Activated CD4-positive, CD25-positive, alpha-beta regulatory T cell treated with anti-CD3 and anti-CD28 coated beads, Interleukin-2, amount 50 U/mL, for 24 hours (primary cell): ENCODE measurements at places on chromosomes 7 and 10.
A peak's percentile ranks its signal among the peaks of the same experiment; 100 is the strongest.

DNA sequence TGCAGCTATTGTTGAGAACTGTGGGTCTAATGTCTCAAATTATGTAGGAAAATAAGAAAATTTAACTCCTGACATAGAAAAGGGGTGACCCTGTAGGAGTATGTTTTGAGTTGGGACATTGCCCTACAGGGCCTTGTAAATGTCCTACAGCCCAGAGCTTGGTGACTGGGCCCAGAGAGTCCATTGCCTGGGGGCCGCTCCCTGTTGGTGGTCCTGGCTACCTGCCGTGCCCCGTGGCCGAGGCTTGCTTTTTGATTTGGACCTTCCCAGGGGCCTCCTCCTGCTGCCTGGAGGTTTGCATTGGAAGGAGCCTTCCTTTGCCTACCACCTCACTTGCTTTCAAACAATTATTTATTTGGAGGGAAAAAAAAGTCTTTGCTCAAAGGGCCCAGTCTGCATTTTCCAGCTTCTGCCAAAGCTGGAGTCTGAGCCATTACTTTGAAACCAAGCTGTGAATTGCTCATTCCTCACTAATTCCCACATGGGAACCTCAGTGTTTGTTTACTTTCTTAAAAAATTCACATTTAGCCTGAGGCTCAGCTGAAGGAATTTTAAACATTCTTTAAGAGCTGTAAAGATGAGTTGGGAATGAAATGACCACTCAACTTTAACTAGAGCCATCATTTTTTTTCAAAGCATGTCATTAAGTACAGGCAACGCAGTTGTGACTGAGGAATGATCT lies 355.0 kb downstream of the GLRX3 start:
- ATAC-seq, result no peak

DNA sequence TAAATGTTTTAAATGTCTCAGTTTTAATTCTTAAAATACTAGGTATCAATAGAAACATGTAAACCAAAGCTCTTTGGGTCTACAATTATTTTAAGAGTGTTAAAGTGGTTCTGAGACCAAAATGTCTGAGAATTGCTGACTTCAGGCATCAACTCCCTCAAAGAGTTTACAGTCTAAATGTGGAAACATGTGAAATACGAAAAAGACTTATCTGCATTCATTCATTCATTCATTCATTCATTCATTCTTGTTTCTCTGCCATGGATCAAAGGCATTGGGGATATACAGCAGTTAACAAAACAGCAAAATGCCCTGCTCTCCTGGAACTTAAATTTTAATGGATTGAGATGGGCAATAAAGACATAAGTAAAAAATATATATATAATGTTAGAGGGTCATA lies 69.8 kb downstream of the BLNK start:
- no peak for ATAC-seq

GRCh38 chr7:95229301-95229700 lies 95.0 kb downstream of the PON1 start:
- ATAC-seq, result no peak

- ATAC-seq, result no peak
Observed at GRCh38 chr10:130339911-130340310, 203.7 kb downstream of the GLRX3 start.

- ATAC-seq, result no peak
Observed at GRCh38 chr10:95697429-95697828, 3.7 kb upstream of the TCTN3 start.

- ATAC-seq, result no peak
Observed at GRCh38 chr7:106613848-106614560, 47.0 kb downstream of the CCDC71L start.

- ATAC-seq, result no peak
Observed at GRCh38 chr7:7212612-7213011, 30.3 kb downstream of the C1GALT1 start.

GRCh38 chr10:15158972-15159371 lies 9.5 kb downstream of the NMT2 start:
- no peak for ATAC-seq

DNA sequence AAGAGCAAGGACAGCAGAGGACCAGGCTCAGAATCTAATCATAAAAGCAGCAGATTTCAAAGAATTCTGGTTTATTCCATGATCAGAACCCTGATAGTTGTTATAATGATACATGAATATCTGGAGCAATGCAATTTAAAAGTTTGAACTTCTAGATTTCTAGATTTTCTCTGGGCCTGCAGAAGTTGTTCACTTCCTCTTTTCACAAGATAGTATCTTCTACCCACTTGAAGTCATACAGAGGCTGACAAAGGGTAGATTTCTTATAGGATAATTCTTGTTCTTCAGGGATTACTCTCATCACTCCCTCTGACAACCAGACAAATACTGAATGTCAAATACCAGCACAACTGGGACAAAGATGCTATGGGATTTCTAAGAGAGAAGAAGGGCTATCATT lies 320.0 kb upstream of the ETV1 start:
- no peak for ATAC-seq

- no peak for ATAC-seq
Observed at GRCh38 chr10:114560144-114560543, 97.9 kb downstream of the ABLIM1 start.

- ATAC-seq, result no peak
Observed at GRCh38 chr10:66836057-66836456, 89.8 kb upstream of the LRRTM3 start.

GRCh38 chr7:111677848-111678247 lies 115.6 kb upstream of the IMMP2L start:
- ATAC-seq, result no peak

DNA sequence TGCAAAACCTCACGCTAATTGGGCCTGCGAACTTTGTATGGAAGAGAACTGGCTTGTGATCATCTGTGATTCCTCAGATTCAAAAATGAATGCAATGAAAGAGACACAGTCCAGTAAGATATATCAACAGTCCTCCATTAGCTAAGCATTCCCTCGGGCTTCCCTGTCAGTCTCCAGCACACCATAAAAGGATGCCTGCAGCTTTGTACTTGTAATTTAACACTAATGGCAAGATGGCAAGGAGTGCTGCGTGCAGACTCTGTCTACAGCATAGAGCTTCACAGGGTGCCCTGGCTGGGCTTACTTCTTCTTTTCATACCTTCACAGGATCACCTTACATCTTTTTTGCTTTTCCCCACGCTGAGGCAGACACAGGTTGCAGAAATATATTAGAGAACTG lies 200.0 kb downstream of the GFRA1 start:
- no peak for ATAC-seq

GRCh38 chr10:100184840-100185239 lies 989 bp downstream of the ERLIN1 start:
- ATAC-seq, result no peak

GRCh38 chr10:80739963-80740715 lies 202.4 kb downstream of the SH2D4B start:
- ATAC-seq, result no peak

- ATAC-seq, result no peak
Observed at GRCh38 chr10:50501924-50502452, 121.8 kb downstream of the SGMS1 start.

DNA sequence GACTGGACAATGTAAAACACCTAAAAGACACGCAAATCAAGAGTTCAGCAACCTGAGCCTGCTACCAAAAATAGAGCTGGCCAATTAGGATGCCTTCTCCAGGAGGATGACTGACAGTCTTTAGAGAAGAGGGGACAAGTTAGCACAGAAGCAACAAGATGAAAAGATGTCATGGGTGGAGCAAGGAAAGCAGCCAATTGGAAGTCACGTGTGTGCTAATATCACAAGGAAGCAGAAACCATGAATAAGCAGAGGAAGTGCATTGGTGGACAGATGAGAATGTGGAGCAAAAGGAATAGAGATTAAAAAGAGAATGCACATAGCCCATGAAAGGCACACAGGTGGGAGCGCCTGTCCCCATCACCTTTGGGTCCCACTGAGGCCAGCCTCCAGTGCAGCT lies 148.1 kb downstream of the SLC25A13 start:
- ATAC-seq, result no peak

GRCh38 chr10:122494833-122495232 lies 33.5 kb downstream of the HTRA1 start:
- ATAC-seq, result no peak

DNA sequence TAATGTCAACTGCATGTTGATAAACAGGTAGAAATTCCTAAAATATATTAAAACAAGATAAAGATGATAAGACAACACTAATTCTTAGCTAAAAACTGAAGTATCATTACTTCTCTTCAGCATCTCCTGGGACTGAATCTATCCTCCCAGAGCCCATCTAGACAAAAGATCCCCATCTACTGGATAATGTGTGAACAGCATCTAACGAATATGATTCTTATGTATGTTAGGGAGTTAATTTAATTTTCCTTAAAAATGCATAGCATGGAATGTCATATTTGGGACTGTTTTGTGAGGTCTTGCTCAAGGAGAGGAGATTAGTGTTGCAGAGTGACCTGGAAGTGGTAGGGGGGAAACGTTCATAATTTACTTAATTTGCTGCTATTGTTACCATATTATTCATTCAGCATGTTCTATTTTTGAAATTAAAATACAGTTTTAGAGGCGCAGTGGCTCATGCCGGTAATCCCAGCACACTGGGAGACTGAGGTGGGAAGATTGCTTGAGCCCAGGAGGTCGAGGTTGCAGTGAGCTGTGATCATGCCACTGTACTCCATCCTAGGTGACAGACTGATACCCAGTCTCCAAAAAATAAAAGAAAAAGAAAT lies 305.1 kb upstream of the CSTF2T start:
- no peak for ATAC-seq

DNA sequence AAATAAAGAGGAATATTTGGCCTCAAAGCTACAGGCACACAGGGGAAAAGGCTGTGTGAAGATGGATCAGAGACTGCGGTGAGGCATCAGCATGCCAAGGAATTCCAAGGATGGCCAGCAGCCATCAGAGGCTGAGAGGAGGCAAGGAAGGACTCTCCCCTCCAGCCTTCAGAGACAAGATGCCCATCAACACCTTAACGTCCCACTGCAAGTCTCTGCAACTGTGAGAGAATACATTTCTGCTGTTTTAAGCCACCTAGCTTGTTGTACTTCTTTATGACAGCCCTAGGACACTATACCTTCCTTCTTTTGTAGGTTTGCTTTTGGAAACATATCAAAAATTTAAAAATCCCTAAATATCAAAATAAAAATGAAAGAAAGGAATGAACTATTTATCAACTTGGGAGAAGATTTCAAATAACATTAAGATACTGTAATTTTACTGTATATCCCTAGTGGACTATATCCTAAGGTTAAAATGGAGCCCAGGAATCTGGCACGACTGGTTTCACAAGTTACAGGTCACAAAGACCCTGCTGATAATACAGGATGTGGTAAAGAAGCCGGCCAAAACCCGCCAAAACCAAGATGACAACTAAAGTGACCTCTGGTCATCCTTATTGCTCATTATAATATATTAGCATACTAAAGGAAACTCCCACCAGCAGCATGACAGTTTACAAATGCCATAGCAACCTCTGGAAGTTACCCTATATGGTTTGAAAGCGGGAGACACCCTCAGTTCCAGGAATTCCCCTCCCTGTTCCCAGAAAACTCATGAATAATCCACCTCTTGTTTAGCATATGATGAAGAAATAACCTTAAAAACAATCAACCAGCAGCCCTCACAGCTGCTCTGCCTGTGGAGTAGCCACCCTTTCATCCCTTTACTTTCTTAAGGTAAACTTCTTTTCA lies 185.2 kb downstream of the AVL9 start:
- ATAC-seq, result no peak

- no peak for ATAC-seq
Observed at GRCh38 chr10:78405231-78405630, 371.6 kb downstream of the RPS24 start.

- ATAC-seq, result no peak
Observed at GRCh38 chr10:4109469-4109868, 324.5 kb upstream of the KLF6 start.

- ATAC-seq, result peak; percentile 75
Observed at GRCh38 chr10:6580279-6581029, 378 bp upstream of the PRKCQ start.

DNA sequence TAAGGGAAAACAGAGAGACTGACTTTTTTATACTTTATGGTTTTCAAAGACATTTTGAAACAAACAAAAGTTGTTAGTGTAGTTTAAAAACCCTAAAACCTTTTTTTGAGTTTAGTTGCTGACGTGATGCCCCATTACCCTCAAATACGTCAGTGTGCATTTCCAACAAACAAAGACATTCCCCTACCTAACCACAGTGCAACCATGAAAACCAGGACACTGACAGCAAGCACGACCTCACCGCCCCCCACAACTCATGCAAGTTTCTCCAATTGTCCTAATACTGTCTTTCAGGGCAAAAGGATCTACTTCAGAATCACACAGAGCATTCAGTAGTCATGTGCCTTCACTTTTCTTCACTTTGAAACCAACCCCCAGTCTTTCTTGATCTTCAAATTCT lies 75.0 kb downstream of the WNT2 start:
- no peak for ATAC-seq

GRCh38 chr10:17512341-17513001 lies 58.1 kb upstream of the ST8SIA6 start:
- ATAC-seq, result no peak

- ATAC-seq, result no peak
Observed at GRCh38 chr7:37784015-37784414, 64.4 kb upstream of the NME8 start.

DNA sequence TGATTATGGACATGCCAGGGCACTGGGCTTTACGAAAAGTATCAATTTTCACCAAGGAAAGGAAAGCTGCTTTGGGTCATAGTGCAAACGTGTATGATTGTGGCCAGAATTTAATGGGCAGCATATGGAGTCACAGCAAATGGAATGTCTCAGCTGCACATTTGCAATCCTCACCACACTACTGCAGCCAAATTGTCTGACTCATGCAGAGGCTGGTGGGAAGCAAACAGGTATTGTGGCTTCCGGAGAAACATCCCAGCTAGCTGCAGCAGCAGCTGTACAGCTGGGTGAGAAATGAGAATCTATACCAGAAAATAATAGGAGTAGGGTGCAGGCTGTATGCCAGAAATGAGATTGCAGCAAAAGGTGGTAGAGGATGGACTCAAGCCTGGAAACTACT lies 374.7 kb upstream of the VWC2 start:
- ATAC-seq, result no peak

DNA sequence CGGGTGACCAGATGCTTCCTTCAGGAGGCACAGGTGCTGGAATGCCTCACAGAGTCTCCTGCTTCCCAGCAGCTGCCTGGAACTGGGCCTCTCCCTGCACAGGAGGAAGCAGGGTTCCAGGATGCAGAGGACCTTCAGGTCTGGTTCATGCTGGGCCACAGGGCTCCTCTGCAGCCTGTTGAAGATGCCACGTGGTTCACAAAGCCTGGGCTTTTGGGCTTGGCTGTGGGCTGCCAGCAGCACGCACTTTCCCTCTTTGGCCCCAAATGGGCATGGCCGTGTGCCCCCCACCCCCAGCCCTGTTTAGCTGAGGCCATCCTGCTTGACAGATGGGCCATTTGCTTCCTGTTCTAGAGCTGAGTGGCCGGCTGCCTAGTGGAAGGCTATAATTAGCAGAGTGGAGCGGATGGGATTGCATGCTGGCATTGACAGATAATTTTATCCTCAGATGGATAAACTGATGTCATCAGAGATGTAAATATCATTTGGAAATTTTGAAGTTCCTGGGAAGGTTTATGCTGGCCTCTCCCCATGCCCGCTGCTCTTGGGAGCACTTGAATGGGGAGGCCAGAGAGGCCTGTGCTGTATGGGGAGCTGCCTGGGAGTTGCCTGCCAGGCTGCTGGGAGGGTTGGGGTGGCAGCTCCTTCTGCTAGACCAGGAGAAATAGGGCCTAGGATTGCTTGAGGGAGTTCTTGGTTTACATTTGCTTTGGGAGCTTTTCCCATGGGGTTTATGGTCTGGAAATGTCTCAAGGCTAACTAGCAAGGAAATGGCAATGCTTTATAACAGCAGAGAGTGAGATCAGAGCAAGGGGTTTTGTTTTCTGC lies 28.2 kb downstream of the TSPAN15 start:
- no peak for ATAC-seq
